CD4-positive, alpha-beta T cell treated with Interleukin-4 for 4 hours (primary cell): ENCODE measurements at places on chromosomes 4 and X.

DNA sequence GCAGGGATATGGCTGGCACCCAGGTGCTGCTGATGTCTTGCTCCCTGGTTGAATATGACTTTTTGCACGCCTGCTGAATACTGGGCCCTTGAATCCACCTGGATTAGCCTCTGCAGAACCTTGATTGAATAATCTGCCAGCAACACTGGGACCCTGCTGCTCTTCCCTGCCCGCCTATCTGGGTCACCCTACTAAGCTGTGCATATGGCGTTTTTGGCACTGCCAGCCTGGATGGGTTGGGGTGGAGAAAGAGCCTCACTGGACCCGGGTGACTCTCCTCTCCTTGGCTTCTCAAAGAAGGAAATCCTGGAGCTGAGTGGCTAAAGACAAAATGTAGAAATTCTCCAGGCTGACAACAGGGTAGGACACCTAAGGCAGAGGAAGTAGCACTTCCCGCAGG is 100.0 kb downstream of the MAOA start:
- DNase-seq: no peak

- no peak for DNase-seq
These were observed 1317.7 kb downstream of the FSTL5 start for GRCh38 chr4:160846121-160846520.

- no peak for DNase-seq
These were observed 17.5 kb downstream of the FHIP1A start for GRCh38 chr4:151426513-151426912.

GRCh38 chr4:145660064-145660463 is 19.9 kb upstream of the C4orf51 start:
- DNase-seq: no peak

GRCh38 chrX:44344194-44344593 is 722 bp upstream of the EFHC2 start:
- DNase-seq: peak; percentile 60

- no peak for DNase-seq
These were observed 44.9 kb downstream of the PF4 start for GRCh38 chr4:73936969-73937368.

DNA sequence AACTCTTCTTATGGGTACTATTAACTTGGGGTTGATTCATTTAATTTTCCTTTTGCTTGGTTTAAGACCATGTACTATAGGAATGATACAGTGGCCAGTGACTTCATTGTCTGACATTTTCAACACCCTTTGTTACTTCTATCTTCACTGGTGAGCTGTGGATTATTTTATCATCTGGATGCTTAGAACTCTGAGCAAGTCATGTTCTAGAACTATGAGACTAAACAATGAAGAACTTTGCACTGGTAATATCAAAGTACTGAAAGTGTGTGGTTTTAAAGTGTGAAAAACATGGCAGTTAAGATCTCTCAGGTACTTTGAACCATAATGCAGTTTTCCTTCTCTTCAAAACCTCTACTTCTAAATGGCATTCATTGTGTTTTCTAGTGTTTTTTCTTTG is 47.8 kb downstream of the MAP7D3 start:
- peak; percentile 19 for DNase-seq

- no peak for DNase-seq
These were observed 1.1 kb upstream of the SH3BP2 start for GRCh38 chr4:2791518-2792395.

DNA sequence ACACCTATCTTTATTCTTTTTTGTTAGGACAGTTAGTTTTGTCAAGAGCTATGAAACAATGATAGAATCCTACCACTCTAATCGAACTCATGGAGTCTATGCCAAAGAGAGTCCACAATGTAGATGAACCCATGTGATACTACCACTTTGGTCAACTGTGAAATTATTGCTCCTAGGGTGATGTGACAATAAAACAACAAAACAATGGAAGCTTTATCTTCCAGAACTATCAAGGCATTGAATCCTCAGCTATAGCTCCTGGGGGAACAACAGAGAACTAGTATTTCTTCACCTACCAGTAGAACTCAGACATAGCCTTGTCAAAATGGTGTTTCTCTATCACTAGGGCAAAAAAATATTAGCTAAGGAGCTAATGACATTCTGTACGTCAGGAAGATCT is 62.9 kb downstream of the SHROOM4 start:
- no peak for DNase-seq

- no peak for DNase-seq
These were observed 3.6 kb downstream of the LRP2BP start for GRCh38 chr4:185392156-185392555.

GRCh38 chrX:134388161-134389109 is 71.5 kb upstream of the HPRT1 start:
- DNase-seq: no peak

- no peak for DNase-seq
These were observed 285.5 kb upstream of the ANKRD50 start for GRCh38 chr4:124997991-124998390.

DNA sequence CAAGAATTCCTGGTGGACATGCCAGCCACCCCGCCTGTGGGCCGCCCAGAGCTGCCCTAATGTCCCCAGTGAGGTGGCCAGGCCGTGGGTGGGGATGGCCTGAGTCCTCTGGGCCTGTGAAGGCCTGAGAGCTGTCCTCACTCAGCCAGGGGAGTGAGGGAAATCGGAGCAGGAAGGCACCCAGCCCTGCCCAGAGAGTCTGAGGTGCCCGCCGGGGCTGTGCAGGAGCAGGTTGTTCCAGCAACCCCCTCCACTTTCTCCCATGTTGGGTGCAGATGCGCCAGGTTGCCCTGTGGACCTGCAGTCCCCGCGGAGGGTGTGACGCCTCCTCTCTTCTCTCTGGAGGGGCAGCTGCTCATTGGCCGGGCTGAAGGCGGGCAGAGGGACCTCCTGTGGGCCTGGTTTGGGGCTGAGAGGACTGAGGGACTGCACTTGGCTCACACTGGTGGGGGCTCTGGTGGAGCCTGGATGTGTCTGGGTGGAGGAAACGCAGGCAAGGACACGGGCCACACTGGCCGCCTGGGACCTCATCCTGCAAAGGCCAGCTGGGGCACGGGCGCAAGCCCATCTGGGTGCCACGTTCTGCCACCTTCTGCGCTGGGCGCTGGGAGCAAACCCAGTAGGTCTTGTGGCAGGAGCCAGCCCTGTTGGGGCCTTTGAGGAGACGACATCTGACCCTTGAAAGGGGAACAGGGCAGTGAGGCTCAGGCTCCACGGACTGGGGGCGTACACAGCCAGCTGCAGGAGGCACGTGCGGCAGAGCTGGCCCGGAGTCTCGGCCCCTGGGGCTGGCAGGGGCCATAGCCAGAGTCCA is 14.0 kb downstream of the DOK7 start:
- DNase-seq: no peak

- DNase-seq: no peak
These were observed 43.1 kb downstream of the CXXC4 start for GRCh38 chr4:104451573-104451972.

DNA sequence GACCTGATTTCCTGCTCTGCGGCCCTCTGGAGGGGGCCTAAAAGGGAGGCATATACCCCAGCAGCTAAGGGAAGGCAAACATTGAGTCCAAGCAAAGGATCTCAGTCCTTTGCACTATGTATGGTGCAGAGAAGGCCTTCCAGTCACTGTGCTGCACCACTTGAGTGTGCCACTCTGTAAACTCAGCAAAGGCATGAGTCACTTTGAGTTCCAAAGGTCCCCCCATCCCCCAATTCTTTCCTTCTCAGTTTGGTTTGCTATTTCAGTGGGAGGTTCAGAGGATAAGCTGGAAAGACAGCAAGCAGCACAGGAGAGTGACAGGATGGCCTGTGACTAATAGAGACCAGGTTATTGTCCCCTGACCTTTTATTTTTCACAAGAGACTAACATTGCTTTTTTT is 131.3 kb downstream of the FHDC1 start:
- no peak for DNase-seq

DNA sequence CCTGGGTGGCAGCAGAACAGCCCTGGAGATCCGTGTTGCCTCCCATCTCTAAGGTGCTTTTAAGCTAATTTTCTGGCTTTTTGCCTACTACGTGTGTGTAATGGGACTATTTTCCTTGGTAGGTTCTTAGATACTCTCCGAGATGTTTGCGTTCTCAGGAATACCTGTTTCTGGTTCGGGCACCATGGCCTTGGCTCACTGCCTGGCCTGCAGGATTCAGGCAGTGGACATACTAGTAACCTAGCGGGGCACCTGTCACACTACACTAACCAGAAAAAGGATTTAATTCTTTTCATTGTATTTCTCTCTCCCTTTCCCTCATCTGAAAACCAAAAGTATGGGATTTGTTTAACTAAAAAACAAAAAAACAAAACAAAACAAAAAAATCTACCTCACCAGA is 29.2 kb downstream of the FHIP1A start:
- no peak for DNase-seq

- no peak for DNase-seq
These were observed 91.8 kb upstream of the POU3F4 start for GRCh38 chrX:83416273-83416672.

GRCh38 chr4:61994036-61994435 is 793.9 kb downstream of the ADGRL3 start:
- DNase-seq: no peak

- no peak for DNase-seq
These were observed 56.0 kb downstream of the SAT1 start for GRCh38 chrX:23838953-23839352.

GRCh38 chrX:148069759-148070503 is 88.8 kb downstream of the FMR1NB start:
- no peak for DNase-seq

- DNase-seq: no peak
These were observed 62.9 kb upstream of the NDST3 start for GRCh38 chr4:117971403-117971802.

DNA sequence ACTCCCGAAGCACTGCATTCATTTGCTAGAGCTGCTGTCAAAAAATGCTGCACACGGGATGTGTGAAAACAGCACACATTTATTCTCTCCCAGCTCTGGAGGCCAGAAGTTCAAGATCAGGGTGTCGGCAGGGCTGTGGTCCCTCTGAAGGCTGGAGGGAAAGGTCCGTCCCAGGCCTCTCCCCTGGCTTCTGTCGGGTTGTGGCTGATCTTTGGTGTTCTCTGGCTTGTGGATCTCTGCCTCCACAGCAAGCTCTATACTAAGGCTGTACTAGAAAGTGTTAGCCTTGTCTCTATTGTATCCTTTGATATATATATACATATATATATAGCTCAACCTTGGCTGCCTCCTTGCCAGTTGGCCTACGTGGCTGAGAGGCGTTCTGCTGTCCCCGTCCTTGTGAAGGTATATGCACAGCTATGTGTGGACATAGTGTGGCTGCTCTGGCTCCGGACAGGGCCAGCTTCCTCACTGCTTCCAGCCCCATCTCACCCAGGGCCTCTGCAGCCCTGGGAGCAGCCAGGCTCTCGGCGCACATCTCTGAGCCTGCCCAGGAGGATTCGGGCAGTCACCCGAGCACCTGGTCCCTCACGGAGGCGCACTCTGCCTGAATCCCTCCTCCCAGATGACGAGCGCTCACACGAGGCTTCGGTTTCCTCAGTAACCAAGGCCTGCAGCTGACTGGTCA is 15.0 kb upstream of the DUSP9 start:
- no peak for DNase-seq

DNA sequence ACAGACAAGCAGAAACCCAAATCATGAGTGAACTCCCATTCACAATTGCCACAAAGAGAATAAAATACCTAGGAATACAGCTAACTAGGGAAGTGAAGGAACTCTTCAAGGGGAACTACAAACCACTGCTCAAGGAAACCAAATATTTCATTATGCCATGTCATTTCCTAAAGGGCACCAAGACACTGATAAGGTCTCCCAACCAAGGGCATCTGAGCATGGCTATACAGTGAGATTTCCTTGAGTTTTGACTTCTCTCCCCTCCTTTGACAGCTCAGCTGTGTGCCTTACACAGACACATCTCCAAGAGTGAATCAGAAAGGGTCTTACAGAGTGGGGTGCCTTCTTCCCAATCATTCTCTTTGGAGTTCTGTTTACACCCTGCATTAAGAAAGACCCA is 40.4 kb downstream of the PCDH7 start:
- no peak for DNase-seq

GRCh38 chr4:73181231-73181630 is 77.4 kb downstream of the ANKRD17 start:
- DNase-seq: no peak

- no peak for DNase-seq
These were observed 368.8 kb downstream of the MAGEE1 start for GRCh38 chrX:76796311-76796710.

- no peak for DNase-seq
These were observed 136.6 kb downstream of the AFF1 start for GRCh38 chr4:87071401-87071800.

GRCh38 chr4:7960017-7960789 is 20.5 kb upstream of the AFAP1 start:
- DNase-seq: no peak

DNA sequence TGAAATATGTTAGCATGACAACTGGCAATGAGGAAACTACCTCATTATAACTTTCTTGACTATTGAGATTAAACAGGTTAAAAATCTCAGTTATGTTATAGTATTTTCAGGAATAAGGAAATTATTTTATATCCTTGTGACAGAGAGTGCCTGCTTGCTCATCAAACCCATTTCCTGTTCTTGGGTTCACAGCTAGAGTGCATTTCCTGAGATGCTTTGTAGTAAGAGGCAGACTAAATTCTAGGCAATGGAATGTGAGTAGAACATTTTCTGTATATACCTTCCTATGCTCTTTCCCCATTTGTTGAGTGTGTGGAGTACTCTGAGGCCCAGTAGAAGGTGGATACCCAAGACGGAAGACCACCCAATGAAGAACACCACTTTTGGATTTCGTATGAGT is 96.9 kb upstream of the CASK start:
- peak; percentile 6 for DNase-seq

GRCh38 chr4:57075367-57075766 is 34.8 kb downstream of the IGFBP7 start:
- no peak for DNase-seq

DNA sequence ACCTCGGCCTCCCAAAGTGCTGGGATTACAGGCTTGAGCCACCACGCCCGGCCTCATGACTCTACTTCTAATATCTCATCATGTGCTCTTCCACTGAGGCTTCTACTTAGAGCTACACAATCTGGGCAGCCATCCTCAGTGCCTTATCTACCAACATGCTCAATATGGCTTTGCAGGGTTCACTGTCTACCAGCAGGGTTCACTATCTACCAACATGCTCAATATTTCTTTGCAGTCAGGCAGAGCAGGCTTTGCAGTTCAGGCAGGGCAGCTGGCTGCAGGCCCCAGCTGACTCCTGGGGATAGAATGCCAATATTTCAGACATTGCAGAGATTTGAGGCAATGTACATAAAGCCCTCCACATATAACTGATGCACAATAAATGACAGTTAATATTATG is 47.5 kb downstream of the PKD2 start:
- DNase-seq: no peak

- no peak for DNase-seq
These were observed 324.3 kb downstream of the PTTG2 start for GRCh38 chr4:38284294-38285030.

DNA sequence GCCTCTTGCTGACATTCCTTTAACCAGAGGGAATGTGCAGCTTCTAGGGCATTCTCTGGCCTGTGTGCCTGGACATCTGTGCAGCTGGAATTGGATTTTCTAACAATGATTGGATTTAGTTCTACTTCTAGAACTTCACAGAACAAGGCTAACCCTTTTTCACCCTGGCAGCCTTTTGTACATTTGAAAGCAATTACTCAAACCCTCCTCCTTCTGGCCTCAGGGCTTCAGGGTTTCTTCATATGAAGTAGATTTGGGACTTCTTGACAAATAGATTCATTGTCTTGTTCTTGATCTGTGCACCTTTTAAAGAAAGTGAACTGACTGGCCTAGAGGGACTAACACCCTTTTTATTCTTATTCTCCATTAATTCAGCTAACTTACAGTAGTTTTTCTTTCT is 30.1 kb downstream of the SPATA18 start:
- no peak for DNase-seq

GRCh38 chr4:150582146-150582872 is at the start of gene MAB21L2:
Gene MAB21L2 (plus strand): TSS chr4:150582151. CDS start chr4:150583030, 879 bp downstream.
- DNase-seq: no peak

GRCh38 chr4:189098932-189099696 is 841.6 kb upstream of the FRG1 start:
- DNase-seq: no peak
